ENCODE measurements at places on chromosomes 4 and X. TPM values are rescaled to one million over a fixed set of nuclear protein-coding genes. Genes with fewer than 3 reads are reported as not detected.

DNA sequence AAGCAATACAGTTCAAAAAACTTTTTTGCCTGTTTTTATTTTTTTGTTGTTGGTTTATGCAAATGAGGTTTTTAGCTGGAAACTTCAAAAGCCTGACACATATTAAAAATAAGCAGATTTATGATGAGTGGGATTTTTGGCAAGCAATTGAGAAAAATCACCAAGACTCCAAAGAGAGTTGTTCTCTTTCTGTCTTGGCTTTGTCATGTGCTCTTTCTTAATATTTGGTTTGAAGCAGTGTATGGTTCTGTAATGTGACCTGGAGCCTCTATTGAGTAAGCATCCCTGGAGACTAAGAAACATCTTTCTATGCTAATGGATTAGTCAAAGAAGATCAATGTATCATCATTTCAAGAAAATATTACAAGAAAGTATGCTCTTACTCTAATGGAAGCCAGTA is 11.7 kb downstream of the TRIM2 start:
- no peak overlapping the region for H3K4me3 ChIP-seq
- no peaks in the 10 kb centered on the region for H3K36me3 ChIP-seq
- no peak overlapping the region for H3K27ac ChIP-seq
- no peak for DNase-seq

GRCh38 chr4:8048856-8049676 is 109.4 kb upstream of the AFAP1 start:
- H3K4me1 ChIP-seq, result peaks cover 10% of the 10 kb centered on the region
- H3K36me3 ChIP-seq, result peaks cover 3% of the 10 kb centered on the region
- H3K27ac ChIP-seq, result no peak overlapping the region
- no peak for DNase-seq

DNA sequence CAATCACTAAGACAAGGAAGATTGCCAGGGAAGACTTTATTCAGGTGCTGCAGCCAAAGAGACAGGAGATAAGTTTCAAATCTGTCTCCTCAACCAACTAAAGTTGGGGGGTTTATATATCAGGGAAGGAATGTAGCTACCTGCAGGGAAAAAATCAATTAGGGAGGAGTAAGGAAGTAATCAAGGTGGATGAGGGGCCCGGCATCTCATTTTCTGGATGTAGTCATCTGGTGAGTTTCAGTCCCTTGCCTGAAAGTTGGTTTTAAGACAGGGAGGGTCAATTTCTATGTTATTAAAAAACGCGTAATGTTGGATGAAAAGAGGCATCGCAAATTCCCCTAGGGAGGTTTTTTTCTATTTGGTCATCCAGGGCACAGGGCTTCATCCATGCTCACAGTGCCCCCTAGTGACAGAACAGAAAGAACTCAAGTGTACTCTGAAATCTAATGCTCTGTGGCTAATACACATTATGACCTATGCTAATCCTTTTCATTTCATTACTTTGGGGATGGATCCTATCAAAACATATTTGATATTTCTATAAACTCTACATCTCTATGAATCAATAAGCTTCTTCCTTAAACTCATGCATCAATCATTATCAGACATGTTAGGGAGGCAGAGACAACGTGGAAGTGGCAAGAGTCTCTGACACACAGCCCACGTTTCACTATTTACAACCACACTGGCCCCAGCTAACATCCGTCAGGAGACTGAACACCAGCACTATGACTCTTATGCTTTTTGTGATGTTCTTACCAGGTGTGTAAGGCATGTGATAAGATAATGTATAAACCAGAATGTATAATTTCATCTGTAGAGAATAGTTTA is 1577.0 kb upstream of the TENM3 start:
- DNase-seq, result no peak
- H3K27me3 ChIP-seq, result no peaks in the 10 kb centered on the region
- H3K4me3 ChIP-seq, result no peak overlapping the region
- H3K4me1 ChIP-seq, result no peaks in the 10 kb centered on the region

DNA sequence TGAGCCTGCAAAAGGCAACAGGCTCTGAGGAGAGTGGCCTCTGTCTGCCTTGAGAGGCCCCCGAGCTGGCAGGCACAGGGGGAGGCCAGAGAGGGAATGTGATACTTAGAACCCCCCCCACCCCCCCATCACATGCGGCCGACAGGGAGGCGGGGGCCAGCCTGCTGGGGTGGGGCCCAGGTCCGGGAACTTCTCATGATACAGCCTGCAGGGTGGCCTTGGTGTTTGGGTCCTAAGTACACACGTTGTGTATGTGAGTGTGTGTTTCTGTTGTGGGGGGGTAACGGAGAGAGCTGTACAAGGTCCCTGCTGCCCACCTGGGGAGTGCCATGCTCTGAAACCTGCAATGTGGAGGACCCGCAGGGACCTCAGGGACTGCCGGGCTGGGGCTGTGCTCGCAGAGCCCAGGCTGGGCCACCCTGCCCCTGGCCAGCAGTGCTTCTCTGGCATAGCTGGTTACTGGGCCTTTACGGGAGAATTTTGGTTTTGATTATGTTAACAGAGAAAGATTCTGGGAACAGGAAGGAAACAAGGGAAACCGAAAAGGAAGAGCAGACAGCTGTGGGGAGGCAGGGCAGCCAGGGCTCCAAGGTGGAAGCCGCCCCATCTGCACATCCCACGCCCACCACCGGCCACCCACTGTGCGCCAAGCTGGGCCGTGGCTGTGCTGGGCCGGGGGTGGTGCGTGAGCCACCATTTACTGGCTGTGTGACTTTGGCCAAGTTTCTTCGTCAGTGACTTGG is 19.9 kb downstream of the SH3BP2 start:
- peak overlapping the region; percentile 80 for H3K27ac ChIP-seq
- H3K27me3 ChIP-seq, result no peaks in the 10 kb centered on the region
- no peak for DNase-seq
- H3K4me3 ChIP-seq, result peak overlapping the region; percentile 44

GRCh38 chr4:75708218-75708691 is 16.1 kb upstream of the USO1 start:
- peak; percentile 47 for DNase-seq
- H3K27me3 ChIP-seq, result no peaks in the 10 kb centered on the region
- no peak overlapping the region for H3K27ac ChIP-seq
- no peaks in the 10 kb centered on the region for H3K36me3 ChIP-seq
- no peak overlapping the region for H3K4me3 ChIP-seq
- H3K4me1 ChIP-seq, result no peaks in the 10 kb centered on the region

- no peaks in the 10 kb centered on the region for H3K36me3 ChIP-seq
- H3K27me3 ChIP-seq, result peaks cover 7% of the 10 kb centered on the region
- H3K27ac ChIP-seq, result no peak overlapping the region
- DNase-seq, result no peak
- H3K4me1 ChIP-seq, result no peaks in the 10 kb centered on the region
- no peak overlapping the region for H3K4me3 ChIP-seq
Measured at GRCh38 chr4:54937501-54937900, 187.9 kb downstream of the KDR start.

GRCh38 chr4:3720466-3720865 is 45.7 kb upstream of the ADRA2C start:
- no peak for DNase-seq
- no peaks in the 10 kb centered on the region for H3K36me3 ChIP-seq
- H3K27me3 ChIP-seq, result peaks cover 42% of the 10 kb centered on the region
- peaks cover 10% of the 10 kb centered on the region for H3K4me1 ChIP-seq

Gene RIPPLY1
- total RNA-seq, result not detected

Gene GPR173
- total RNA-seq, result not detected

Gene FMR1NB
- not detected for total RNA-seq

Gene PWWP3B
- 4.6 TPM for total RNA-seq

All from stomach (tissue), 19 donors.